Activated T-cell treated with anti-CD3 and anti-CD28 coated beads, Interleukin-2, amount 50 U/mL, for 72 hours (primary cell): ENCODE measurements at places on chromosomes 16 and 17.
A peak's percentile ranks its signal among the peaks of the same experiment; 100 is the strongest.

DNA sequence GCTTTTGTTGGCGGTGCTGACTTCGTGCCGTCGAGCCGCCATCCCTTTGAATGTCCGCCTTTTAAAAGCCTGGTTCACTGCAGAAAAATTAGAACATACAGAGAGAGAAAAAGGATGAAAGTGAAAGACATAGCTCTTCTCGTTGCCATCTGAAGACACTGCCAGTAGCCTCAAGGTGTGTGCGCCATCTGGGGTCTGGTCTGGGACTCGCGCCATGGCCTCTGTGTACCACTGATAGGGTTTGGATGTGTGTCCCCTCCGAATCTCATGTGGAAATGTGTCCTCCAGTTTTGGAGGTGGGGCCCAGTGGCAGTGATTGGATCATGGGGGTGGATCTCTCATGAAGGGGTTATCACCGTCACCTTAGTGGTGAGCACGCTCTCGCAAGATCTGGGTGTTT is 15.5 kb downstream of the GSE1 start:
- no peak for DNase-seq

- no peak for DNase-seq
Measured at GRCh38 chr17:67679225-67679624, 38.5 kb upstream of the NOL11 start.

GRCh38 chr16:86734543-86735460 is 156.5 kb downstream of the FOXL1 start:
- no peak for DNase-seq

DNA sequence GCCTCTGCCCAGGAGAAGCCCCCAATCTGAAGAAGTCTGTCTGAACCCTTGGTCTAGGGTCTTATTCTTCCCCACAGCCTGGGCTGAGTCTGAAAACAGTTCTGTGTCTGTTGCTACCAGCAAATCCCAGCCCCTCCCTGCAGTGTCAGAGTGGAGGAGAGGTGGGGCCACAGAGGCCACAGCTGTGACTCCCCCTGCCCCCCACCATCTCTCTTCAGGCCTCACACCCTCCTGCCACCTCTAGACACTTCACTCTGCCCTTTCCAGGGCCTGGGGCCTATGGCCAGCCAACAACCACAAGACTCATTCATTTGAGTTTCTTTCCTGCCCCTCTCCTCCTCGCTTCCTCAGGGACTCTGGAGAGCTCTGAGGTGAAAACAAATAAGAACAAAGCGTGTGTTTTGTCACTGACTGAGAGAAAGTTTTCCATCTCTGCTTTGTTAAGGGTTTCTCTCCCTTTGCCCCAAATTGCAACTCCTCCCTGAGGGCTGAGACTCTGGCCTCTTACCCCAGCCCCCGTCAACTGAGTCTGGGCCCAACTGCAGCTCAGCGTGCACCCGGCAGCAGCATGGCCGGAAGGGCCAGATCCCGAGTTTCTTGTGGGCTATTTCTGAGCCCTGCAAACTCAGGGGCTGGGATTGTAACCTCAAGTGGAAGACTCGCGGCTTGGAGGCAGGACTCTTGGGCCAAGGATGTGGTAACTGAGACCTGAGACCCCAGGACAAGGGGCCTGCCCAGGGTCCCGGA is 13.2 kb downstream of the C17orf50 start:
- no peak for DNase-seq

GRCh38 chr17:213286-214105 is 32.0 kb upstream of the DOC2B start:
- DNase-seq, result no peak

- DNase-seq, result no peak
Measured at GRCh38 chr17:11294826-11295225, 53.8 kb downstream of the SHISA6 start.

GRCh38 chr16:68079626-68080344 is 5.4 kb upstream of the NFATC3 start:
- peak; percentile 83 for DNase-seq

- DNase-seq, result no peak
Measured at GRCh38 chr16:64253096-64253495, 868.8 kb downstream of the CDH11 start.

- no peak for DNase-seq
Measured at GRCh38 chr16:52463904-52464303, 83.0 kb downstream of the TOX3 start.

DNA sequence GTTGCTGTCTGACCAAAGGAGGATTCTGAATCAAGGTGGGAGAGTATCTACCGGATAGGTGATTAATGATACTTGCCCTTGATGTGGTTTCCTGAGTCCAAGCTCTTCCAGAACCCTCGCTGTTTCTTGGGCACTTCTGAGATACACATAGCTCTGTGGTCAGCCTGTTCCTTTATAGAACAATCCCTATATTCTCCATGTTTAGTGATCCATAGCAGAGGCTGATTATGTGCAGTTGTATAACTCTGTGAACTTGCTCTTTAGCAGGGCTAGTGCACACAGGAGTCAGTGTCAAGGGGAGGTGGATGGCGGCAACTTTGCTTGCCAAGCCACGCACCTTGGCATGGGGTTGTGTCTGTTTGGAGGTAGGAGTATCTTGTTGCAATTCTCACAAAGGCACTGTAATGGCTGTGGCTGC is 36.1 kb downstream of the ARL4D start:
- DNase-seq, result no peak

DNA sequence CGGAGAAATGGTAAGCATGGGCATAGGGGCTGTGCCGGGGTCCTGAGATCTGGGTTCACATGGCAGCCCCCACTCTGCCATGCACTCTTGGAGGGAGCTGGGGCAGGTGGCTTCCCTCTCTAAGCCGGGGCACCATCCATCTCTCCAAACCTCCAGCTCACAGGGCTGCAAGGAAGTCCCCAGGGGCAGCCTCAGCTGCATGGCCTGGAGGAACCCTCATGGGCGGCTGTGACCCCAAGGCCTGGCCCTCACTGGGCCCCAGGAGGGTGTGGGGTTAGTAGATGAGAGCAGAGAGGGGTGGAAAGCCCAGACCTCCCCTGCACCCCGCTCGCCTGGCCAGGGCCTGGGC is 2.6 kb downstream of the CTRB2 start:
- no peak for DNase-seq

DNA sequence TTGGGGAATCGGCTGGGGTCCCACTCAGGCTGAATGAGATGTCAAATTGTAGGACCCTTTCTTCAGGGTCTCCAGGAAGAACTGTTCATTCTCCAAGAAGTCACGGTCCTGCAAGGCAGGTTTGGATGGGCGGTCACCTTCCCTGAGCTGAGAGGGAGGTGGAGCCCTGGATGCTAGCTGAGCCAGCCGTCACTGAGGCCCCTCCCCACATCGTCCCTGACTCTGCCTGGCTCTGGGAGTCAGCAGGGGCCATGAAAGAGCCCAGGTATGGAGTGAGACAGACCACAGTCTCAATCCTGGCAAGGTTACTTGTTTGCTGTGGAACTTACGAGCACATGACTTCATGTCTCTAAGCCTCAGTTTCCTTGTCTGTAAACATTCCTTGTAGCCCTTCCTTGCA is 6.0 kb upstream of the MRPL38 start:
- DNase-seq, result no peak

- no peak for DNase-seq
Measured at GRCh38 chr17:77622647-77623046, 335.9 kb upstream of the TNRC6C start.

DNA sequence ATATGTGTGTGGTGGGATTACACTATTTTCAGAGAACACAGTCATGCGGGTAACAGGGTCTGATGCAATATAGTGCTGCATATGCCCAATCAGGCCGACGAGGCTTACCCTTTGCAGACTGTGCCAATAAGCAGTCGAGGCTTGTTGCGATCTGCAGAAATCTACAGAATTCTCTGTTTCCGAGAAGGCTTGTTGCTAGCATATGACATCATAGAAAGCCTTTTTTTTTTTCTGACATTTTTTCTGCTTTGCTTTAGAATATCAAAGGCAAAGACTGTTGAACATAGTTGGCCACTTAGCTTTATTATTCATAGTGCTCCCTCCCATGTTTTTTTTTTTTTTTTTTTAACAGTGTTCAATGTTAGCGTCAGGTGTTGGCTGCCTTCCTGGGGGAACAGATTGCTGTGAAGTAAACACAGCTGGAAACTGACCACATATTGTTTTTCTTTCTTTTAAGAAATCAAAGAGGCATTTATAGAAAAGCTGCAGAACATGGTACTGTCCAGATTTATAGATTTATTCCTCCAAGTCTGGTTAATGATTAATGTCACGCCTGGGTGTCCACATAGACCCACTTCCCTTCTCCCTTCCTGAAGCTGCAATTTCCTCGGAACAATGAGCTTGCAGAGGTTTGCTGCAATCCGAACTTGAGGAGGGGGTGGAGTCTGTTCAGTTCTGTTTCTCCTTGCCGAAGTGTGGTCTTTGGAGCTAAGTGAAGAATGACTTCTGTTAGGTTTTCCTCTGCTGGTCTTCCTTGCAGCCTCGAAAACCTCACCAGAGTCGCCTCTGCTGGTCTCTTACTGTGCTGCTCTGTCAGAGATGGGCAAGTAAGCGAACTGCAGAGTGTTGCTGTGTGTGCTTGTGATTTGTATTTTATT is 87.3 kb downstream of the MAP2K6 start:
- DNase-seq, result no peak

GRCh38 chr17:27560668-27561067 is 70.3 kb upstream of the LGALS9 start:
- DNase-seq, result no peak

- no peak for DNase-seq
Measured at GRCh38 chr17:5003214-5003867, 5.6 kb downstream of the KIF1C start.

DNA sequence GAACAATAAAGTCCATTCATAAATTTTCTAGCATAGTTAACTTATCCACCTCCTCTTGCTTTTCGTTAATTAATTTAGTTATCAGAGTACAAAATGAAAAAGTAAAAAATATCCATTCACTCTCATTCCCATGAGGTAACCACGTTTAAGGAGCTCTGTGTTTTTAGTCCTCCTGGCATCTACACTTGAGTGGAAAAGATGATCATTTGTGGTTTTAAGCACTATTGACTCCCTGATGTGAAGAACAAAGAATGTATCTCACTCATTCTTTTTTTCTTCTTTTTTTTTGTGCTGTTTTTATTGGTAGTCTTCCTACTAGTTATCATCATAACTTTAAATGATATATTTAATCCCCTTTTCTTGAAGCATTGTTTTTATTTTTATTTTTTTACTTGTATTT is 26.1 kb downstream of the QPRT start:
- DNase-seq, result no peak

GRCh38 chr16:51665436-51665998 is 514.4 kb upstream of the SALL1 start:
- no peak for DNase-seq

DNA sequence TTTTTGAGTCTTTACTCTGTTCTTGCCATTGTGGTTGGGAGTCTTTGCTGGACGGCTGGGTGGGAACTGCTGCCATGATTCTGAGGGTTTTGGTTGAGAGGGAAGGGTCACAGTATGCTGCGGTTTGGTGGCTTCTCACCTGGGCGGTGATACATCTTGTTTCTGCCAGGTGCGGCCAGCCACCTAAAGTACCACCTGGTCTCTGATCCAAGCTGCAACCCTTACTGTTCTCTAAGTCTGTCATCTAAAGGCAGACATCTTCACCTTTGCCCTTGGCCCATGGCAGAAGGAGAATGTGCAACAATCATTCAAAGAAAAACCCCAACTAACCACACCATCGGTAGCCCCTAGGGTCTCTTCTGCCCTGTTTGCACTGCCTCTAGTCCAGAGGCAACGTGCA is 19.6 kb upstream of the MPO start:
- DNase-seq, result no peak

DNA sequence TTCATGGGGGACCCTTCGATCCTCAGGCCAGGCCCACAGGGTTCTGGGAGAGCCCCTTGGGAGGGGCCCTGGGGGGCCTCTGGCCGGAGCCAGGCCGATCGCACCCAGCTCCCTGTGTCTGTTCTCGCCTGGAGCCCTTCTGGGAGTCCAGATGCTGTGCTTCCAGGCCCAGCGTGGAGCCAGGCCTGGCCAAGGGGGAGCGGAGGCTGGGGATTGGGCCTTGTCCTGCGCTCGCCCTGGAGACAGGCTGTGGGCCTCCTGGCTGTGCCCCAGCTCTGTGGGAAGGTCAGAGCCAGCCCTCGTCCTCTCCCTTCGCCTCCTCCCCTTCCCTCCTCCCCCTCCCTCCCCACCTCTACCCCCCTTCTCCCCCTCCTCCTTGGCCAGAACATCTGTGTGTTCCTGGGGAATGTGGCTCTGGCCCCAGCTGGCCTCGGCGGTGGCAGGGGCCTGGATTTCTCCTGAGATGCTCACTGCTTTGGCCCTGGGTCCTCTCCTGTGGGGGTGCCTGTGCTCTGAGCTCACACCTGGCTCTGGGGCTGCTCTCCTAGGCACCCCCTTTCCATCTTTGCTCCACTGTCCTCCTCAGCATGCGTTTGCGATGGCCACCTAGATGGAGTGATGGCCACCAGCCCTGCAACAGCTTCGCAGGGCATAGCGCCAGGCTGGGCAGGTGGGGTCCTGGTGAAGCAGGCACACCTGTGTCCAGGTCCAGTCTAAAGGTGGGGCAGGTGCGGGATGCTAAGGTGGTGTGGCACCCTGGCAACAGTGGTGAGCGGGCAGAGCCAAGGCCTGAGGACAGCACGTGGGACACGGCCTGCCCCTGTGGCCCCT is 90.6 kb upstream of the CIBAR2 start:
- DNase-seq, result no peak

- DNase-seq, result no peak
Measured at GRCh38 chr16:10121491-10121890, 60.7 kb downstream of the GRIN2A start.

DNA sequence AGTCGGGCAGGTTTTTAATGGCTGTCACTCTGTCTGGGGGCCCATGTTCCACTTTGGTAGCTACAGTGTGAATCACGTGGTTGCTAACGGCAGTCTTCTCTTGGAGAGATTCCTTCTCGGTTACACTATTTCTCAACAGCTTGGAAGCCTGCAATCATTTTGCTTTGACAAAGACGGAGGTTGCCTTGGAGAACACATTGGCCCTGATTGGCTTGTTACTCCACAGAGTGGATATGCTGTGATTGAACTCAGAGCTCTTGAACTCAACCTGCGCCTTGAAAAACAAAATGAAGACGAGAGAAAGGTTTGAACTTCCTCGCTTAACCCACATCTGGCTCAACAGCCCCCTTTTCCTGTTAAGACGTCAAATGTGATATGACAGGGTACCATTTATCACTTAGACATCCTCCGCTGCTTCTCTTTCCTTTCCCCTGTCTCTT is 218.9 kb downstream of the MAF start:
- no peak for DNase-seq

- DNase-seq, result no peak
Measured at GRCh38 chr17:11404431-11405276, 163.6 kb downstream of the SHISA6 start.

GRCh38 chr17:68359791-68360535 is 68.7 kb downstream of the ARSG start:
- DNase-seq, result no peak

GRCh38 chr16:2471653-2472487 is 773 bp downstream of the NTN3 start:
- no peak for DNase-seq

- DNase-seq, result no peak
Measured at GRCh38 chr17:47257651-47258339, 4.2 kb downstream of the ITGB3 start.

DNA sequence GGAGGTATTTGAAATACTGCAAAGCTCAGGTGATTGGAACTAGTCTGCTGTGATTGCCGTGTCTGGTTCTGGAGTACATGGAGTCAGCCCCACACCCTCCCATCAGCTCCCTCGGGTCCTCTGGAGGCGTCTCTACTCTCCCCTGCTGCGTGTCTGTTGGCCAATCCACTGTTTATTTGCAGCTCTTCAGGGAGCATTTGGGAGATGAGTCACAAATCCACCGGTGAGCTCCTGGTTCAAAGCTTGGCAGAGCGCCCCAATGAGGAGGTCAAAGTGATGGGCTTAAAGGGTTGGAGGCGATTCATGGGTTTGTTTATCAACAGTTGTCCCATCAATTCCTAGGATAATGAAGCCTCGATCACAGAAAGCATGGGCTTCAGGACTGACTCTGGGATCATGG is 14.6 kb downstream of the CALB2 start:
- DNase-seq, result no peak
